Mesothelial cell of epicardium (in vitro differentiated cells): ENCODE measurements at places on chromosomes 3 and 15. TPM values are rescaled to one million over a fixed set of nuclear protein-coding genes. Genes with fewer than 3 reads are reported as not detected.
A peak's percentile ranks its signal among the peaks of the same experiment; 100 is the strongest.

DNA sequence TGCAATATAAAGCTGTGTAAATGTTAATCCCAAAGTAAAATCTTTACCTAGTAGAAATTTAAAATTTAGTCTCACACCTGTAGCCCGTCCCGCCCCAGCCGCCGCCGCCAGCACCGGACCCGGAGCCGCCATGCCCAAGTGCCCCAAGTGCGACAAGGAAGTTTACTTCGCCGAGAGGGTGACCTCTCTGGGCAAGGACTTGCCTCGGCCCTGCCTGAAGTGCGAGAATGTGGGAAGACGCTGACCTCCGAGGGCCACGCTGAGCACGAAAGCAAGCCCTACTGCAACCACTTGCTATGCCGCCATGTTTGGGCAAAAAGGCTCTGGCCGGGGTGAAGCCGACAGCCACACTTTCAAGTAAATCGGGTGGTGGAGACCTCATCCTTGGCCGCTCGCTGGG is 22.1 kb upstream of the TOP2B start:
- no peak overlapping the region for H3K27ac ChIP-seq
- H3K4me3 ChIP-seq, result no peak overlapping the region
- no peaks in the 10 kb centered on the region for H3K36me3 ChIP-seq
- DNase-seq, result no peak
- H3K27me3 ChIP-seq, result no peaks in the 10 kb centered on the region
- H3K4me1 ChIP-seq, result peaks cover 11% of the 10 kb centered on the region

Gene DNAH12
- total RNA-seq, result 0.29 to 0.60 TPM (median 0.43 TPM) in 3 replicates

Gene GOLGA8S
- 0.47 to 0.50 TPM (median 0.47 TPM) in 3 replicates for total RNA-seq

DNA sequence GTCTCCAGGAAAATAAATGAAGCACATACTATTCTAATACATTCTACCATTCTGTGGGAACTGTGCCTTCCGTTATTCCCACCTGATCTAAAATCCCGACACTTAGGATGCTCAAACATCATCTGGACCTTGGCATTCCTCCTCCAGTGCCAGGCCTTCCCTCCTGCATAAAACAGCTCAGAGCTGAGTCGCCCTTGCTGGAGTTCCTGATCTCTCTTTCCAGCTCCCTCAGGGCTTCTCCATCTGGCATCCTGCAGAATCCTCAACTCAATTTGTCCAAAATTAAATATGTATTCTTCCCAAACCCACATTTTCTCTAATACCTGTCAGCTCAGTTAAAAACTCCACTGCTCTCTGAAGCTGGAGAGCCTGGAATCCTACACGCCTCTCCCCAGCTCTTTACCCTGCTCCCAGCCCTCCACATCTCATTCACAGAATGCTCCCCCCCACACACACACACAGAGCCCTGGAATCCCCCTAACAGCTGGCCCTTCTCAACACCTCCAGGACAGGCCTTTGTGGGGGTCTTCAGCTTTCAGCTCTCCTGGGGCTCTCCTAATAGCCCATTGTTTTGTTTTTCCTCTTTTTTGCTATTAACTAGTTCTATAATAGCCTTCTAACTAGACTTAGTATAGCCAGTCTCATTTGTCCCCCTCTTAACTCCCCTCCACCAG is 78.5 kb downstream of the HMG20A start:
- H3K4me3 ChIP-seq, result no peak overlapping the region
- no peaks in the 10 kb centered on the region for H3K36me3 ChIP-seq
- no peak for DNase-seq
- H3K27ac ChIP-seq, result peak overlapping the region; percentile 76
- peaks cover 71% of the 10 kb centered on the region for H3K4me1 ChIP-seq

DNA sequence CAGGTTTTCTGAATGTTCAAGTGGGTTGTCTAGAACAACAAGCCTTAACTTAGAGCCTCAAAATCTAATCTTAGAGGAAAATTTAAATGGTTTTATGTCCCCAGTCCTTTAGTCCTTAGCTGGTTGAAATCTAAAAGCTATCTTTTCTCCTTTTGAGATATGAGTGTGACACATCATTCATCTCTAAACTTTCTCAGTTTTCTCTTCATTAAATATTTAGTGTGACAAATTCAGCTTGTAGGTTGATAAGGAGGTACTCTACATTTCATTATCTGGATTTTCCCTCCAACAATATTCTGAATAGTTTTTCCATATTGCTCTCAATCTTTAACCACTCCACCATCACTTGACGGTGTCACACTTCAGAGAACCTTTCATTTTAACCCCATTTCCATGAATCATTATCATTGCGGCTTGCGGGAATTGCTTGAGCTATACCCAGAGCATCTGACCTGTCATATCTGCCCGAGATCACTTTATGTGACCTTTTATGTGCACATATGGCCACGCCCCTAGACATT is 16.1 kb upstream of the ATP8B4 start:
- H3K36me3 ChIP-seq, result no peaks in the 10 kb centered on the region
- peaks cover 11% of the 10 kb centered on the region for H3K4me1 ChIP-seq
- DNase-seq, result no peak
- no peak overlapping the region for H3K4me3 ChIP-seq

DNA sequence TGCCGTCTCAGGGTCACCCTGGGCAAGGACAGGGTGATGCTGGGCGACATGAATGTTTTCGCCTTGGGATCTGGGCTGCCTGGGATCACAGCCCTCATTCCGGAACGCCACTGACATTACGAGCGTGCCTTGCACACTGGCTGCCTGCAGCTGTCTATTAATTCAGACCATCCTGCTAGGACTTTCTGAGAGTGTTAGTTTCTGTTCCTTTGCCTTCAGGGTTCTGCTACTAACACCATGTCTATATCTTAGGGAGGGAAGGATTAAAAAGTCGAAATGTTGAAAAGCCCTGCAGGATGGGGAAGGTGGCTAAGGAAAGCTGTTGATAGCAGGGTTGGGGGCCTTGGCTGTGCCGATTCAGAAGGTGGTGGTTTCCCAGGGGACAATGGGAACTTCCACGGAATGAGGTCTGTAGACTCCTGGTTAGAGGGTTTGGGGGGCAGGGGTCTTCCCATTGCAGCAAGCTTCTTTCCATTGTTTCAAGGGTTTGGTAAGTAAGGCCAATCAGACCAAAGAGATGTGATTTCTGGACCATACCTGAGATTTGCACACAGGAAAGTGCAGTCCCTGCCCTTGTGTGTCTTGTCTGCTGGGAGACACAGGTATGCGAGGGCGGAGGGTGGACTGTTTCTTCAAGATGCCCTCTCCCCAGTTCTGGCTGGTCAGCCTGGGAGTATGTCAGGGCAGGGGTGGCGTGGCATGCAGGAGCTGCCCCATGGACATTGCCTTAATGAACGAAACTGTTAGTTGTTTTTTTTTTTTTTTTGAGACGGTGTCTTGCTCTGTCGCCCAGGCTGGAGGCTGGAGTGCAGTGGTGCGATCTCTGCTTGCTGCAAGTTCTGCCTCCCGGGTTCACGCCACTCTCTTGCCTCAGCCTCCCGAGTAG is 50.9 kb downstream of the RGMA start:
- H3K27me3 ChIP-seq, result no peaks in the 10 kb centered on the region
- H3K36me3 ChIP-seq, result peaks cover 8% of the 10 kb centered on the region
- peaks cover 8% of the 10 kb centered on the region for H3K4me1 ChIP-seq
- no peak overlapping the region for H3K27ac ChIP-seq
- no peak for DNase-seq

- H3K4me3 ChIP-seq, result no peak overlapping the region
- peaks cover 2% of the 10 kb centered on the region for H3K27me3 ChIP-seq
- peaks cover 36% of the 10 kb centered on the region for H3K4me1 ChIP-seq
- peaks cover 62% of the 10 kb centered on the region for H3K36me3 ChIP-seq
- no peak overlapping the region for H3K27ac ChIP-seq
Observed at GRCh38 chr15:70058642-70059360, 38.9 kb downstream of the TLE3 start.

DNA sequence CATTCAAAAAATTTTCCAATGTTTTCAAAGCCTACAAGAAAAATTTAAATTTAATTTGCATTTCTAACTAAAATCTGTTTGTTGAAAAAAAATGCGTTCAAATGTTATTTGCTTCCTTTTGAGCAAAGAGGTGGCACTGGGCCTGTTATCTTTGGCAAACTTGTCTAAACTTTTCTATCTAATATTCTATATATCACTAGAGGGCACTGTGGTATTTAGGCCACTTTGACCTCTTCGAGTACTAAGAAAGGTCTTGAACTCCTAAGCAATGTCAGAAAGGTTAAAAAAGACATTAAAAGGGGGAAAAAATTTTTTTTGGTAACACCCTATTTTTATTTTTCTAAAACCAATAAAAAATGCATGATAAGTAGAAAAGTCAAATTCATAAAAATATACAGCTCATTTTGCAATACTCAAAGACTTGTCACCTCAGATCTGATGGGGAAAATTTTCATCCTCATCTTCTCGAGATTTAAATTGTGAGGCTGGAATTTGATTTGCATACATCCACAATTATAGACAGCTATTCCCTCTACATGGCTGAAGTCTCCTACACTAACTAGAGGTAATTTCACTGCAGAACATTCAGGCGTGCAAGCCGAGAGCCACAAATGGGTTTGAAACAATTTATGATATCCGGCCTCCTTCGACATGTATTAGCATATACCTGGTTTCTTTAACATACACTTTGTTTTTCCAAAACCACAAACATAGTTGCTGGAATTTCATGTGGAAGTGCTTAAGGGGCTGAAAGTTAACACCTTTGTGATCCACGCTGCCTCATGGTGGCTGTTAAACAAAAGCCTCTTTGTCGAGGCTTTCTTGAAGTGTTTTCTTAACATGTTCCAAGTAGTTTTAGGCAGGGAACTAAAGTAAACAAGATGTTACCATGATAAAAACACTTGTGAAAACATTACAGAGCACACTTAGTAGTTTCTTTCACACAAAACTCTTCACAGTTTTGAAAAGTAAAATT is 576.4 kb downstream of the FOXP1 start:
- no peak overlapping the region for H3K4me3 ChIP-seq
- DNase-seq, result no peak
- no peaks in the 10 kb centered on the region for H3K27me3 ChIP-seq

GRCh38 chr3:141915766-141916165 is 39.3 kb downstream of the ATP1B3 start:
- H3K4me1 ChIP-seq, result peaks cover 46% of the 10 kb centered on the region
- peak overlapping the region; percentile 74 for H3K27ac ChIP-seq
- no peaks in the 10 kb centered on the region for H3K27me3 ChIP-seq

DNA sequence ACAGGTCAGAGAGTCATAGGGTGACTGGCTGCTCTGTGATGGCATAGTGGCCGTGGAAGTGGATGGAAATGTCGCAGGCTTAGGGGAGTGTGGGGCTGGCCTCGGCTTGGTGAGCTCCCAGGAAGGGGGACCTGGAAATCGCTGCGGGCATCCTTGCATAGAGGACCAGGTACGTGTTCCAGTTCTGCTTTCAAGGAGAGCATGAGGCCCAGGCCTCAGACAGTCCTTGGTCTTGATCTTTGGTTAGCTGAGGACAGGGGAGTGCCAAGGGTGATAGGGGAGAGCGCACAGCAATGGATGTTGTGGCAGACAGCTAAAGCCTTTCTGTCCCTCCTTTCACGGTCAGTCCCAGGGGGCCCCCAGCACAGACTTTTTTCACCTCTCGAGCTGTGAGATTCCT is 110.5 kb downstream of the SNRPN start:
- no peak for DNase-seq
- no peak overlapping the region for H3K27ac ChIP-seq
- H3K4me1 ChIP-seq, result no peaks in the 10 kb centered on the region
- no peak overlapping the region for H3K4me3 ChIP-seq
- no peaks in the 10 kb centered on the region for H3K27me3 ChIP-seq

- H3K36me3 ChIP-seq, result no peaks in the 10 kb centered on the region
- peaks cover 4% of the 10 kb centered on the region for H3K4me1 ChIP-seq
- no peak for DNase-seq
Observed at GRCh38 chr3:146350852-146351251, 99.9 kb upstream of the PLSCR4 start.

DNA sequence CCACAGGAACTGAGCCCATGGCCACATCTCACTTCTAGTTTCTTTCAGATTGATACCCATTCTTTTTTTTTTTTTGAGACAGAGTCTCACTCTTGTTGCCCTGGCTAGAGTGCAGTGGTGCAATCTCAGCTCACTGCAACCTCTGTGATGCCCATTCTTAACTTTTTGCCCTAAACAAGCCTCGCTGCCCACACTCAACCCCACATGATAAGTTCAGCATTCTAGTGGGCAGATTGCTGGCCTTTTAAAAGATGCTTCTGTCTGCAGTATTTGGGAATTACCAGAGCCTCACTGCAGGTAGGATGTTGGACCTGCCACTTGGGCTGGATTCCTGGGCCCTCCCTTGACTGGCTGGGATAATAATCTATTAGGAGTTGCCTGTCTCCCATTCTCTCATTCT is 51.0 kb downstream of the TRANK1 start:
- peaks cover 59% of the 10 kb centered on the region for H3K36me3 ChIP-seq
- peak overlapping the region; percentile 79 for H3K27ac ChIP-seq
- no peak for DNase-seq

GRCh38 chr3:195865752-195866151 is 42.6 kb downstream of the TNK2 start:
- no peaks in the 10 kb centered on the region for H3K4me1 ChIP-seq
- DNase-seq, result no peak
- no peak overlapping the region for H3K4me3 ChIP-seq
- no peak overlapping the region for H3K27ac ChIP-seq
- no peaks in the 10 kb centered on the region for H3K27me3 ChIP-seq

Gene TTLL13
- total RNA-seq, result 0.33 to 0.77 TPM (median 0.47 TPM) in 3 replicates

- DNase-seq, result no peak
- peaks cover 6% of the 10 kb centered on the region for H3K4me1 ChIP-seq
- no peaks in the 10 kb centered on the region for H3K27me3 ChIP-seq
- H3K4me3 ChIP-seq, result no peak overlapping the region
Observed at GRCh38 chr3:185534511-185534910, 17.9 kb downstream of the LIPH start.

Gene MAGEL2
- total RNA-seq, result 10.9 to 11.2 TPM (median 10.9 TPM) in 3 replicates

GRCh38 chr3:111314181-111314873 is 227.7 kb upstream of the CD96 start:
- H3K4me3 ChIP-seq, result no peak overlapping the region
- DNase-seq, result no peak
- H3K36me3 ChIP-seq, result no peaks in the 10 kb centered on the region
- peak overlapping the region; percentile 57 for H3K27ac ChIP-seq
- H3K4me1 ChIP-seq, result peaks cover 24% of the 10 kb centered on the region
- no peaks in the 10 kb centered on the region for H3K27me3 ChIP-seq

Gene CPN2
- total RNA-seq, result not detected in 3 replicates

- no peaks in the 10 kb centered on the region for H3K27me3 ChIP-seq
- H3K4me3 ChIP-seq, result no peak overlapping the region
- no peak for DNase-seq
- peaks cover 6% of the 10 kb centered on the region for H3K36me3 ChIP-seq
Observed at GRCh38 chr3:52880047-52880446, 17.3 kb downstream of the STIMATE start.
